Activated T-helper 17 cell treated with anti-CD3 and anti-CD28 coated beads, Interleukin-2, amount 50 U/mL, for 72 hours (primary cell): ENCODE measurements at places on chromosomes 12 and 14. TPM values are rescaled to one million over a fixed set of nuclear protein-coding genes. Genes with fewer than 3 reads are reported as not detected.

GRCh38 chr14:85415015-85415712, 114.8 kb upstream of the FLRT2 start:
- ATAC-seq, result no peak

- ATAC-seq, result no peak
These were observed at the start of gene ANO4 for GRCh38 chr12:100794441-100795173. TSS of gene ANO4 (plus strand) at chr12:100794776. CDS start at chr12:100901786, 107,010 bp downstream.

GRCh38 chr12:12909228-12909994, 18.0 kb downstream of the GPRC5A start:
- ATAC-seq, result peak; percentile 12

GRCh38 chr14:60508363-60508706, 611 bp upstream of the SIX6 start:
- no peak for ATAC-seq

DNA sequence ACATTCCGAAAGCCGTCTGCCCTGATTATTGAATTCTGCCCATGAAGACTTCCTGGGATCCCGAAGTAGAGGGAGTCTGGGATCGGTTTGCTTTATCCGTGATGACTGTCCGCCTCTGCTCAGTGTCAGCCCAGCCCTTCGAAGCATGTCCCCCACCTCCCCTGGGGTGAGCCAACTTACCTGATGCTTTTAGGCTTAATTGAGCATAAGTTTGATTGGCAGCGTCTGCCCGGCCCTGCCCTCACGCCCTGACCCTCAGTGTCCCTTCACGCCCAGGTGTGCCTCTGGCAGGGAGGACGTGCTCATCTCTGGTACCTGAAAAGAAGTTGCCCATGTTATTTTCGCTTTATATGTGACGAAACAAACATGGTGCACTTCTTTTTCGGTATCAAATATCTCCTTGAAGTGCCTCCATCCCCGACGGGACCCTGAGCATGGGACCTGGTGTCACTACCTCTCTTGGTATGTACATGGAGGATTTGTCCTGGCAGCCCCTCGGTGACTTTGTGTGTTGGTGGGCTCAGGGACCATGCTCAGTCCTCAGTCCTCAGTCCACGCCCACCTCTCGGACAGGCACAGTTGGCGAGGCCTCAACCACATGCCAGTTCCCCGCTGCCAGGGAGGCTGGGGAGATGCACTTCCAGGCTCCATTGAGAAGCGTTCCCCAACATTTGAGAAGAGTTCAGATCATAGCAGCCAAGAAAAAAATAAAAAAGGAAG, 130.1 kb upstream of the RTL1 start:
- no peak for ATAC-seq

DNA sequence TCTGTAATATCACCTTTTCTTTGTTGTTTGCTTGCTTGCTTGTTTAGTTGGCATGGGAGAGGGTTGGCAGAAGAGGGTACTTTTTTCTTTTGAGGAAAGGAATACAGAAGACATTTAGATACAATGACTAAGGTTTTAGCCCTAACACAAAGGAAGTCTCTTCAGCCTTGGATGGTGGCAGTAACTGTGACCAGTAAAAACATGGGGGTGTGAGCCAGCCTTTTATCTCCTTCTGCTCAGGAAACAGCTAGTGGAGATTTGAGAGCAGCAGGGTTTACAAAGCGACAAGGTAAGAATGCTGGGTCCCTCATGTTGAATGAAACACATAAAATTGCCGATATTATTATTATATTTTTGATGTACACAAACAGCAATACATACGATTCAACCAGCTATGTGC, 40.4 kb downstream of the SLC8A3 start:
- no peak for ATAC-seq

DNA sequence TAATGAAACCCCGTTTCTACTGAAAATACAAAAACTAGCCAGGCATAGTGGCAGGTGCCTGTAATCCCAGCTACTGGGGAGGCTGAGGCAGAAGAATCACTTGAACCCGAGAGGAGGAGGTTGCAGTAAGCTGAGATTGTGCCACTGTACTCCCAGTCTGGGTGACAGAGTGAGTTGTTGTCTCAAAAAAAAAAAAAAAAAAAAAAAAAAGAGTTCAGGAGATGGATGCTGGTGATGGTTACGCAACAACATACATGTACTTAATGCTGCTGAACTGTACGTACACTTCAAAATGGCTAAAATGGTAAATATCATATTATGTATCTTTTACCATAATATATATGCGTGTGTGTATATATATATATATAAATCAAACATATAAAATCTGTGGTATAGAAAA, 29.0 kb downstream of the ACTN1 start:
- no peak for ATAC-seq

DNA sequence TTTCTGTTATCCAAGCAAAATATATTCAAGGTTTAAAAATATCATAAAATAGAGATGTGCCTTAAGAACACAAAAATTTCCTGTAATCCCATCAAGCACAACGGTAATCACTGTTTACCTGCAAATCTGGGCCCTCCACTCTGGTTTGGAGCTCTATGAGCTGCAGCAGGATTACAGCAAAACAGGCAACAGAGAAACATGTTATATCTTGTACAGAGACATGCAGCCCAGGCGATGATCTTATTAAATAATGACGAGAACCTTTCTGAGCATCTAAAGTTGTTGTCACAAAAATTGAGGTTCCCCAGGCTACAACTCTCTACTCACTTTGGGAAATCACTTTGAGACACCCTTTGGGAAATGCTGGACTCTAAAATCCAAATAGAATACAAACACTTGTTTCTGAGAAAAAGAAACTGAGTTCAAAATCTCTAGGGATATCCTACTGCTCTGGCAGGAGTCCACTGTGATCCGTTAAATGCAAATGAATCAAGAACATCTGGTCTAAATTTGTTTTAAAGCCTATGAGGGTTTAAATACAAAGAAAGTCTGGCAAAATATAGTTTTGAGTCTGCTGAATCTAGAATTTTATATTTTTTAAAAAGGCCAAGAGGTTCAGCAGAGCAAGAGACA, 36.3 kb downstream of the STON2 start:
- no peak for ATAC-seq

- no peak for ATAC-seq
These were observed 31.4 kb downstream of the P2RX4 start for GRCh38 chr12:121241156-121241970.

DNA sequence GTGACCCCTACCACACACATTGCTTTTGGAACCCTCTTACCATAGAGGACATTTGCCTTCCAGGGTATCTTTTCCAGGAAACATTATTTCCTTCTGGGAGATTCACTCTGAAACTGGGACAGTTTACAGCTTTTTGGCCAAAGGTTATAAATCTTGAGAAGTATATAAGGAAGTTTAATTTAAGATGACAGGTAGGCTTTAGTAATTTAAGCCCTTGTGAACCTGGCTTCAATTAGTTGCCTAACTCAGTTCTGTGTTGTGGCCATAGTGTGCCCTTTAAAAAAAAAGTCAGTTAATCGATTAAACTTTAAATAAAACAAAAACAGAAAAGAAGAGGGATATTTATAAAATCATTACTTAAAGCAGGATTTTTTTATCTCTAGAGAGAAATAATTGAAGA, 142.9 kb downstream of the NAV3 start:
- no peak for ATAC-seq

DNA sequence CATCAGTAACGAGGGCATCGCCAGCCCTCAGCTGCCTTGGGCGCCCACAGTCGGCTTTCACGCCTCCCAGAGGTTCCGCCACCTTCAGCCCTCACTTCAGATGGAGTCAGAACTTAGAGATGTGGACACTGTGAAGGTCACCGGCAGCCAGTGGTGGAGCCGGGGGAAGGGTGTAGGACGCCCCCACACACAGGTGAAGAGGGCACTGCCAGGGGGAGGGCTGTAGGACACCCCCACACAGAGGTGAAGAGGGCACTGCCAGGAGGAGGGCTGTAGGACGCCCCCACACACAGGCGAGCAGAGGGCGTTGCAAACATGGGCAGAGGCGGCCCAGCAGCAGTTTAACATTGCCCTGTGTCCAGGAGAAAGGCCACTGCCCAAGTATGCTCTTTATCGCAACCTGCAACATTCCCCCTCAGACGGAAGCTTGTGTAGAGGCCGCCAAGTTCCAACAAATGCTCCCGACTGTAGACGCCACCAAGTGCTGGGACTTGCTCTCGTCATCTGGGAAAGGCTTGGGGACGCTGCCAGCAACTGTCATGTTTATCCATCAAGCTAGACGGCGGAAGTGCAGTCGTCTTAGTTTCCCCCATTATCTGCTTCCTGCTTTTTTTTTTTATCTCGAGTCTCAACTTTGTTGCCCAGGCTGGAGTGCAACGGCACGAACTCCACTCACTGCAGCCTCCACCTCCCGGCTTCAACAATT, 4.9 kb upstream of the ANKLE2 start:
- no peak for ATAC-seq

GRCh38 chr14:61255968-61256367, 25.2 kb downstream of the TMEM30B start:
- ATAC-seq, result no peak

GRCh38 chr14:88681755-88682494, 110.8 kb downstream of the EML5 start:
- no peak for ATAC-seq

GRCh38 chr14:92314182-92314581, 8.8 kb upstream of the SLC24A4 start:
- ATAC-seq, result no peak

- ATAC-seq, result no peak
These were observed 29.4 kb downstream of the PTPRR start for GRCh38 chr12:70890895-70891832.

DNA sequence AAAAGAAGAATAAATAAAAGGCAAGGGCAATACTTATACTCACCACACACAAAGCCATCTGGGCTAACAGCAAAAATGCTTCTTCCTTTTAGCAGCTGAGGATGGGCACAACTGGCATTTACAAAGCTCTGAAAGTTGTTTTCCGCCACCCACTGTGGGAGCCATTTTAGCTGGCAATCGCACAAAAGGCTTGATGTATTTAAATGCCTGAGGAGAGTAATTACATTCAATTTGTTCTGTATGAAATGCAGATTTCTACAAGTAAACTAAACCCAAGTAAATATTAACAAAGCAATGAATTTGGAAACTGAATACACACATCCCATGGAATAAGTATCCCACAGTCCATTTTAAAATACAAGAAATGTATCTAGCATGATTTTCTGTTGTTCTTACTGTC, 37.5 kb downstream of the LRIG3 start:
- ATAC-seq, result no peak

DNA sequence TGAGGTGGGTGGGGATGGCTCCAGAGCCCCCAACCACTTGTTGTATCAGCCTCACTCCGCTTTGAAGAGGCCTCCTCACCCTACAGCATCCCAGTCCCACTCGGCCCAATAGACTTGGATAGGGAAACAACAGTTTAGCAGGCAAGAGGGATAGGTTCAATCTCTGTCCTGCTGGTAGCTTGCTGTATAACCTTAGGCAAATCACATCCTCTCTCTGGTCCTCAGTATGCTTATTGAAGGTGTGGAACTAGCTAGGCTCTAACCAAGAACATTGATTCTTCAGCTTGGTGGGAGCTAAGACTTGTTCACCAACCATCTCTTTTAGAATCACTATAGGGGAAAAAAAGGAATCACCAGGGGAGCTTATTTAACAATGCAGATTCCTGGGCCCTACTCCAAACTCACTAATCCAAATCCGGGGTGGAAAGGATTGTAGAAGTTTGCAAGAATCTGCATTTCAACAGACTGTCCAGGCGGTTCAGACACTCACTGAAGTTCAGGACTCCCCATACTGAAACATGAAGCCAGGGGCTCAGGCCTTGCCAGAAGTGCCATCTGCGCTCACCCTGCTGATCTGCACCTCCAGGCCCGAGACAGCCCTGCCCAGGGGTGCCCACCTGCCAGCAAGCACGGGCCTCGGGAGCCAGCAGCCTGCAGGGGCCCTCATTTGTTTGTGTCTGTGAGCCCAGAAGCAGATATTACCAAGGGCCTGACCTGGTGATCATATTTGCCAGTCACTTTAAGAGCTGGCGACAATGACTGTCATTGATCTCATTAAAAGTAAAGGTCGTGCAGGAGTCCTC, 113.0 kb downstream of the ADCK1 start:
- ATAC-seq, result no peak

GRCh38 chr12:6963791-6964413, 6.6 kb downstream of the PHB2 start:
- no peak for ATAC-seq

DNA sequence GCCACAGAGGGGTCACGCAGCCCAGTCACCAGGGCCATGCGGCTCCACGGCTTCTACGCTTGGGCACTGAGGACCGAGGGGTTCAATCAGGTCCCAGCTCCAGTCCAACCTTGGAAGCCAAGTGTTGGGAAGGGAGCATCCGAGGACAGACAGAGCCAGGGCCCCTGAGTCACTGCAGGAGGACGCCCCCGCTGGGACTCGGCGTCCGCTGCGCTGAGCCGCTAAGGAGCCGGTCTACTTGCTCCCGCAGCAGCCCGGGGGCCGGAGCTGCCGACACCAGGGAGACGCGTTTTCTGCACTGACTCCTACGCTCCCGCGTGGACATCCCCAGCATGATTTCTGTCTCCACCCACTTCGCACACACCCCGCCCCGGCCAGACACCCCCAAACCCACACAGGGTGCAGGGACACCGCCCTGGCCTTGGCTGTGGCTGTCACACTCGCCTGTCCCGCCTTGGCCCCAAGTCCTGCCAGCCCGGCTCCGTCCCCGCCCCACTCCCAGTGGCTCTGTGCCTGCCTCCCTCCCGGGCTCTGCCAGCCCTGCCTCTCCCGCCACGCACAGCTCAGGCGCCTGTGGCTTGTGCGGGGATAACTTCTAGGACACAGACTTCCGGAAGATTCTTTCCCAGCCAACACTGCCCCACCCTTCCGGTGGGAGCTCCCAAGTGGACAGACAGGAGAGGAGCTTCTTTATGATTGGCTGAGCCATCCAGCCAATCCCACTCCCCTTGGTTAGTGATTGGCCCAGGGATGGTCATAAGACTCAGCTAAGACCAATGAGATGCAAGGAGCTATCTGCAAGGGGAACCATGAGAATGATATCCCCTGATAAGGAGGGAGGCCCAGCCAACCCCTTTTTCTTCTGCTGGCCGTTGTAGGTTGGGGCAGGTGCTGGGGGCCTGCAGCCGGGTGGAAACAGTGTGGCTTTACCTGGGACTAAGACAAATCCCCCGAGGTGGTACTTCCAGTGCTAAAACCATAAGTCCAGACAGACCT, 118.9 kb upstream of the SFSWAP start:
- ATAC-seq, result no peak

GRCh38 chr12:89702503-89702902, 6.1 kb downstream of the ATP2B1 start:
- no peak for ATAC-seq

- ATAC-seq, result no peak
These were observed 26.9 kb downstream of the TTC6 start for GRCh38 chr14:37622231-37622923.

- ATAC-seq, result no peak
These were observed 113.1 kb downstream of the TRAFD1 start for GRCh38 chr12:112238441-112238840.

- no peak for ATAC-seq
These were observed 5.5 kb upstream of the HOXC11 start for GRCh38 chr12:53967421-53967925.

Gene TAS2R7
- total RNA-seq, result not detected

Gene KRT6B
- not detected for total RNA-seq

Gene KRT3
- total RNA-seq, result not detected

Gene CIROP
- total RNA-seq, result not detected

Gene CFAP54
- total RNA-seq, result 0.87 TPM

Gene TGM1
- total RNA-seq, result 16.1 TPM

Gene NEDD8
- 128 TPM for total RNA-seq

Gene RNASE3
- total RNA-seq, result not detected

Gene SNW1
- total RNA-seq, result 108 TPM

Gene ANKS1B
- 1.8 TPM for total RNA-seq

Gene PRH2
- not detected for total RNA-seq

Gene RNF212B
- total RNA-seq, result not detected

Gene TEX52
- not detected for total RNA-seq

Gene DEPDC4
- 2.4 TPM for total RNA-seq

Gene IFI27L2
- 58.5 TPM for total RNA-seq

Gene MGAT4C
- total RNA-seq, result not detected

Gene SLC25A47
- total RNA-seq, result not detected
